Activated T-cell treated with anti-CD3 and anti-CD28 coated beads, Interleukin-2, amount 50 U/mL, for 48 hours (primary cell): ENCODE measurements at places on chromosomes 7 and 10.

GRCh38 chr7:43484678-43485395 is 98.1 kb upstream of the STK17A start:
- no peak for DNase-seq

DNA sequence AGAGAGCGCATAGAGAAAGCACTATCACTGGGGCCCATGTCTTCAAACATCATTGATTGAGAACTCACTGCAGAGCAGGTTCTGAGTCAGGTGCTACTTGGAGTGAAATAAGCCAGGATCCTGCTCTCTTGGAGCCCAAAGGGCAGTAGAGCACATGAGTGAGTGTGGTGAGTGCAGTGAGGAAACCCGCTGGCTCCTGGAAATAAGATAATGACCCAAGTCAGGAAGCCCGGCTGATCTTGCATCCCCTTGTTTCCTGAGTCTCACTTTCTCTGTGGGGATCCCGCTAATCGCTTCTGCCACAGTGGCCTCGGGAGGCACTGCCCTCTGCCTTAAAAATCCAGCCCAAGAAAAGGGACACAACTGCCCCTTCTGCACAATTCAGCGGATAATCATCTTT is 7.1 kb upstream of the FAM107B start:
- no peak for DNase-seq

DNA sequence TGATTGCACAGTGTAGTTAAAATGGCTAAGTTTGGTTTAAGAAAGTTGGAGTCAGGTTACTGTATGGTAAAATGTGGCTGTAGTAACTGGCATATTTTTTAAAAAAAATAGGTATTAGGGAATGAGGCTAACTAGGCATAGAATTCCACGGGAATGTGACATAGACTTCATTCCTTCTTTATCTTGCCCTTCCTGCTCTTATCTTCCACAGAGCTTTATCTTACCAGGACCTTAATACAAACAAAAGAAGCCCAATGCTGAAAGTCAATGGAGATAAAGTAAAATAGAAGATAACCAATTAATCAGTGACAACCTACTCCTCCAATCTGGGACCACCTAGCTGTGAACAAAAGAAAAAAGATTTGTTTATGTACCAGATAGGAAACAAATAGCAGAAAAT is 58.1 kb downstream of the TET1 start:
- DNase-seq, result no peak

- DNase-seq, result no peak
Measured at GRCh38 chr7:98869027-98869596, 702 bp downstream of the TMEM130 start.

- no peak for DNase-seq
Measured at GRCh38 chr10:132813560-132814468, 27.9 kb upstream of the NKX6-2 start.

DNA sequence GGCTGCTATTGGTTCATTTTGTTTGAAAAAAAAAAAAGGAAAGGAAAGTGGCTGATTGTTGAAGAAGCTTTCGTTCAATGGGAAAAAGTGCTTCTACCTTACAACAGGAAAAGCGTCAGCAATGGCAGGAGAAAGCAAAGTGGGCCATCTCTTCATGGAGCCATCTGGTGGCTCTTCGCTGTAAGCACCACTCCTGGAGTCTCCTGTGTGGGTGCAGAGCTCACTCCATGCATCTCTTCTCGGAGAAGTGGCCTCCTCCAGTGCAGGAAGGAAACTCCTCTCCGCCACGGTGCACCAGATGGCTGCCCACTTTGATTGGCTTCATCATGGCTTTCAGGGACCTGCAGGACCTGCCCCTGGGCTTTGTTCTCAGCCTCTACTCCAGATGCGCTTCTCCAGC is 250.9 kb downstream of the PTEN start:
- no peak for DNase-seq

DNA sequence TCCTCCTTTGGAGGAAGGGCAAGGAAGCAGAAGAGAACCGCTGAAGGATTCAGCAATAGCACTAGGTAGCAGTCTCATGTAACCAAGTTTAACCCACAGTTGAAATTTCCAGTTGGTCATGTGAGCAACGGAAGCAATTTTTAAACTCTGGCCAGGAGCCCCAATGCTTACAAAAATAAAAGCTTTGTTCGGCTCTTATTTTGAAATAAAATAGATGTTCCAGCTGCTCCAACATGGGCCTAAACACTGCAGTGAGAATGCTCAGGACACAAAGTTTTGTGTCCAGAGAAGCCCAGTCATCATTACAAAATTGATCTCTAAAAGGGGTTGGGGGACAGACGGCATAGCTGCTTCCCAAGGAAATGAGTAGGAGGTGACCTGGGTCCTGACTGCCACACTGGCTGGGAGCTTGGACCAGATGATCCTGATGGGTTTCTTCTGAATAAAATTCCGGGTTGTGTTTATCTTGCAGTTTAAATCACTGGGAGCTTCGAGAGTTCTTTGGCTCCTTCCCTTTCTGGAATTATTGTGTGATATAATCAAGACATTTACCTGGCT is 452 bp upstream of the TMEM140 start:
- no peak for DNase-seq

DNA sequence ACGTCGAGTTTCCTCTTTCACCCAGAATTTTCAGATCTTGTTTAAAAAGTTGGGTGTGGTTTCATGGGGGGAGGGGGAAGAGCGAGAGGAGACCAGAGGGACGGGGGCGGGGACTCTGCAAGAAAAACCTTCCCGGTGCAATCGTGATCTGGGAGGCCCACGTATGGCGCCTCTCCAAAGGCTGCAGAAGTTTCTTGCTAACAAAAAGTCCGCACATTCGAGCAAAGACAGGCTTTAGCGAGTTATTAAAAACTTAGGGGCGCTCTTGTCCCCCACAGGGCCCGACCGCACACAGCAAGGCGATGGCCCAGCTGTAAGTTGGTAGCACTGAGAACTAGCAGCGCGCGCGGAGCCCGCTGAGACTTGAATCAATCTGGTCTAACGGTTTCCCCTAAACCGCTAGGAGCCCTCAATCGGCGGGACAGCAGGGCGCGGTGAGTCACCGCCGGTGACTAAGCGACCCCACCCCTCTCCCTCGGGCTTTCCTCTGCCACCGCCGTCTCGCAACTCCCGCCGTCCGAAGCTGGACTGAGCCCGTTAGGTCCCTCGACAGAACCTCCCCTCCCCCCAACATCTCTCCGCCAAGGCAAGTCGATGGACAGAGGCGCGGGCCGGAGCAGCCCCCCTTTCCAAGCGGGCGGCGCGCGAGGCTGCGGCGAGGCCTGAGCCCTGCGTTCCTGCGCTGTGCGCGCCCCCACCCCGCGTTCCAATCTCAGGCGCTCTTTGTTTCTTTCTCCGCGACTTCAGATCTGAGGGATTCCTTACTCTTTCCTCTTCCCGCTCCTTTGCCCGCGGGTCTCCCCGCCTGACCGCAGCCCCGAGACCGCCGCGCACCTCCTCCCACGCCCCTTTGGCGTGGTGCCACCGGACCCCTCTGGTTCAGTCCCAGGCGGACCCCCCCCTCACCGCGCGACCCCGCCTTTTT is at the start of gene VIM:
TSS of gene VIM (plus strand) at position 151 of the 925 bp plus-strand sequence. CDS start 1,182 bp downstream, outside the sequence.
- DNase-seq, result peak; percentile 91

GRCh38 chr10:28478646-28479045 is 54.3 kb upstream of the WAC start:
- DNase-seq, result no peak

DNA sequence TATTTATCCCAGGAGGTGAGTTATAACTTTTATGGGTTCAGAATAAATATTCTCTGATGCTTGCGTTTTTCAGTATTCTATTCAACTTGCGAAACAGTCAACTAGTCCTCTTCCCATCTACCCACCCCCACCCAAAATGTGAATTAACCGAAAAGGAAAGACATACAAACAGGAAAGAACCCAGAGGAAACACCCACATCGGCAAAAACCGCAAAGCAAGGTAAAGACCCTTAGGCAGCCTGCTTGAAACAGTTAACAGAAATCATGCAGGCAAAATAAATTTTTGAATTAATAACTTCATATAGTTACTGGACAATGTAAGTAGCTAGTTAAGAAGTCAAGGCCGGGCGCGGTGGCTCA is 5.4 kb downstream of the ZC3HAV1 start:
- DNase-seq, result peak; percentile 67

GRCh38 chr10:49110684-49111319 is 4.5 kb downstream of the VSTM4 start:
- no peak for DNase-seq
